Neural crest cell (in vitro differentiated cells): ENCODE measurements at places on chromosomes 2 and 18. TPM values are rescaled to one million over a fixed set of nuclear protein-coding genes. Genes with fewer than 3 reads are reported as not detected.

GRCh38 chr2:176234156-176234555 lies 35.1 kb upstream of the MTX2 start:
- H3K27ac ChIP-seq, result no peak overlapping the region
- no peak for DNase-seq
- H3K4me1 ChIP-seq, result peaks cover 11% of the 10 kb centered on the region
- no peak overlapping the region for H3K4me3 ChIP-seq
- no peaks in the 10 kb centered on the region for H3K36me3 ChIP-seq

- H3K4me3 ChIP-seq, result peak overlapping the region; percentile 93
- H3K4me1 ChIP-seq, result peaks cover 20% of the 10 kb centered on the region
- H3K36me3 ChIP-seq, result no peaks in the 10 kb centered on the region
- no peak for DNase-seq
- peaks cover 73% of the 10 kb centered on the region for H3K27me3 ChIP-seq
Measured at GRCh38 chr2:162838136-162838497, 450 bp downstream of the KCNH7 start.

- no peaks in the 10 kb centered on the region for H3K36me3 ChIP-seq
- H3K27ac ChIP-seq, result peak overlapping the region; percentile 36
- no peak overlapping the region for H3K4me3 ChIP-seq
- peaks cover 37% of the 10 kb centered on the region for H3K4me1 ChIP-seq
Measured at GRCh38 chr2:55120634-55121359, 70.5 kb upstream of the RTN4 start.

DNA sequence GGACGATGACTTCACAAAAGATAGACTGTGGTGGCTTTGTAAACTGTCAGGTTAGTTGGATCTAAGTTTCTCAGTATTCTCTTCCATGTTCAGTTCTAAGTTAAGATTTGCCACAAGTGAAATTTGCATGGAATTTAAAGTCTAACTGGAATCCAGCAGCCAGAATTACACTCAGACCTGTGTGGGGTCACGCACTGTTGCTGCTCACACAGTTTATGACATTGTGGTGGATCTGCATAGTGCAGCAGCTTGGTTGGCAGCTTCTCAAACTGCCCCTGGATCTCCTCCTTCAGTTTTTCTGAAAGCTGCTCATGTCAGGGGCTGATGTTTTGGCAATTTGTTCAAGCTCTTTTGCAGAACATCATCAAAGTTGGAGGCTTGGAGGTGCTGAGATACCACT lies 228.1 kb upstream of the KCNJ3 start:
- no peak overlapping the region for H3K27ac ChIP-seq
- H3K4me3 ChIP-seq, result no peak overlapping the region
- H3K36me3 ChIP-seq, result no peaks in the 10 kb centered on the region
- no peaks in the 10 kb centered on the region for H3K4me1 ChIP-seq
- H3K27me3 ChIP-seq, result no peaks in the 10 kb centered on the region

THSD7B gene
- 0.16 and 0.19 TPM in 2 replicates for total RNA-seq
